ENCODE measurements at places on chromosomes 13 and 19.

DNA sequence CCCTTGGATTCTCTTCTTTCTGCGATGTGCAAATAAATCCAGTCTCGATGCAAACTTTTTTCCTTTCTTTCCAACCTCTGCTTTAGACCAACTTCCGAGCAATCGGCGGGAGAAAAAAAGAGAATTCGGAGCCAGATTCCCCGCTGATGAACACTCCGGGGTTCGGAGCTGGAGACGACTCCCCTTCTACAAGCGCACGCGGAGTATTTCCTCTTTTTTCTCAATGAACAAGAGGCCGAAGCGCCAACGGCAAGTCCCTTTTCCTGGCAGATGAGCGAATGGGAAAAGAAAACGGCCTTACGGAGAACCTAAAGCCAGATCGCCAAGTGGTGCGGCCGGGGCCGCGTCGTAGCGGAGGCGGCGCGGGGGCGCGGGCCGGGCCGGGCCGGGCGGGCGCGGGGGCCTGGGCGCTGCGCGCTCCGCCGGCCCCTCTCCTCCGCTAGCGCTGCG lies 250 bp downstream of the SPRY2 start:
- DNase-seq = no peak

GRCh38 chr19:33667141-33667650 lies 45.4 kb downstream of the CHST8 start:
- DNase-seq = no peak

DNA sequence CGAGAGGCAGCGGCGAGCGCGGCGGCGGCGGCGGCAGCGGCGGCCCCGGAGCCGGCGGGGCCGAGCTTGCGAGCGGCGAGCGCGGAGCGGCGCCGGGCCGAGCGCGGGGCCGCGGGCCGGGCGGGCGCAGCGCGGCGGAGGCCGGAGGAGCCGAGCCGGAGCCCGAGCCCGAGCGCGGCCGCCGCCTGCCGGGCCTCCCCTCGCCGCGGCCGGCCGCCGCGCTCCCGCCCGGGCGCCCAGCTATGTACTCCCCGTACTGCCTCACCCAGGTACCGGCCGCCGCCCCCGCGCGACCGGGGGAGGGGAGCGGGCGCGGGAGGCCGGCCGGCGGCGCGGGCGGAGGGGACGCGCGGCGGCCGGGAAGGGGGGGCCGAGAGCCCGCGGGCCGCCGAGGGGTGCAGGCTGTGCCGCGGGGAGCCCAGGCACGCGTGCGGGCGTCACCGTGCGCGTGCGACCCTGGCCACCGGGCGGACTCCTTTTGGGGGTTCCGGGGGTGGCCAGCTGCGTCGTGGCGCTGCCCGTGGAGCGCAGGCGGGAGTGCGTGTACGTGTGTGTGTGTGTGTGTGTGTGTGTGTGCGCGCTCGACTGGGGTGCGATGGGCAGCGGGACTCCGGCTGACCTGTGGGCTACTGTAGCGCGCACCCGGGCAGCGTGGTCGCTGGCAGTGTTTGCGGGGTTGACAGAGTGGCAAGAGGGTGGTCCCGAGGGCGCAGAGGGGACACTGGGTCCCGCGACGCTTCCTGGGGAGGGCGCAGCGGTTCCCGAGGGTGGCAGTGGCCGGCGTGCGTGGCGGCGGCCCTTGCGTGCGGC lies 526 bp downstream of the NFIX start:
- DNase-seq = no peak

DNA sequence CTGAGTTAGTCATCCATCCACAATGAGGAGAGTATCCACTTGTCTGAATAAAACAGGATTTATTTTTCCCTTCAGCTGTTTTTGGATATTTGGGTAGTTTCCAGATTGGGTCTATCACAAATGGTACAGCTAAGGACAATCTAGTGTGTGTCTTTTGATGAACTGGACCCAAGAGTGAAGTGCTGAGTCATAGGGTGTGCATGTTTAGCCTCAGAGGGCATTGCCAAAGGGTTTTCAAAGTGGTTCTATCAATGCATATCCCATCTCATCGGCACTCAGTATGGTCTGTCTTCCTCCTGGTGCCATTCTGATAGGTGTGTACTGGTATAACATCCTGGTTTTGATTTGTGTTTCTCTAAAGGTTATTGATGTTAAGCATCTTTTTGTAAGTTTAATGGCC lies 62.3 kb downstream of the GSX1 start:
- DNase-seq = no peak

GRCh38 chr19:58355215-58355796 lies 2.0 kb upstream of the A1BG start:
- no peak for DNase-seq

GRCh38 chr13:46197299-46198048 lies 14.3 kb upstream of the LRRC63 start:
- DNase-seq = no peak

DNA sequence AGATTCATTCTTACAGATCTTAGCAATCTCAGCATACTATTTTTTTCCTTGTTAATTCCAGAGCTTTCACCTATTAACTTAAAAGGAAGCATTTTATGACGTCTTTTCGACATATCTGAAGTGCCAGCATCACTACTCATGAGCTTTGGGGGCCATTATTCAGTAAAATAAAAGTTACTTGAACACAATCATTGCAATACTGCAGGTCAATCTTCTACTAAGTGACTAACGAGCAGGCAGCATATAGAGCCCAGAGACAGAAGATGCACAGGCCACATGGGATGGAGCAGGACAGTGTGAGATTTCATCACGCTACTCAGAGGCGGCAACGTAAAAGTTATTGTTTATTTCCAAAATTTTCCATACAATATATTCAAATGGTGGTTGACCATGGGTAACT lies 382.6 kb downstream of the PCDH9 start:
- no peak for DNase-seq

DNA sequence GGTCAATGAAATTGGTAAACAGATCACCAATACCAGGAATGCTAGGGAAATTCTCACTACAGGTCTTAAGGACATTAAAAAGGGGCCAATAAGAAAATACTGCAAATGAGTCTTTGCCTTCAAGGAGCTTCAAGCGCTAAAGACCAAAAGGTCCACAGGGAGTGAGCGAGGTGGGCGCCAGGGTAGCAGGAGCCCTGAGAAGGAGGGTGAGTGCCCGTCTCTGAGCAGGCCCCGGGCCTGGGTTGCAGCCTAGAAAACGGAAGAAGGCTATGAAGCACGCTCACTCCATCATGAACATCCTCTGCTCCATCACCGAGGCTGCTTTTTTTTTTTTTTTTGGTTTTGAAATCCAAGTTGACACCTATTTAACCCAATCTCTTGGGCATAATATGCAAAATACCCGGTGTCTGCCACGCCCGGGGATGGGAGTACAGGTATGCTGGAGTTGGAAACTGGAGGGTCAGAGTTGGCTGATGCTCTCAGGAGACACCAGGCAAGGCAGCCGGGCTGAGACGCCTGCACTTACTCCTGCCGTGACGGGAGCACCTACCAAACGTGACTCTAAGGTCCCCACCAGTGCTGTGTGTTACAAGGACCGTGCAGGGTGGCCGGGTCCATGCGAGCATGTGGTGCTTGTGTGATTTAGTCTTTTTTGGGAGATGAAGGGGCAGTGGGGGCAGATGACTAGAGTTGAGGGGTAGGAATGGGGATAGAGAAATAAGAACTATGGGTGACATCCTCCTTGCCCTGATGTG lies 66.9 kb downstream of the KLF2 start:
- no peak for DNase-seq

- DNase-seq = peak; percentile 54
Measured at GRCh38 chr19:19405971-19406877, 749 bp downstream of the GATAD2A start.

DNA sequence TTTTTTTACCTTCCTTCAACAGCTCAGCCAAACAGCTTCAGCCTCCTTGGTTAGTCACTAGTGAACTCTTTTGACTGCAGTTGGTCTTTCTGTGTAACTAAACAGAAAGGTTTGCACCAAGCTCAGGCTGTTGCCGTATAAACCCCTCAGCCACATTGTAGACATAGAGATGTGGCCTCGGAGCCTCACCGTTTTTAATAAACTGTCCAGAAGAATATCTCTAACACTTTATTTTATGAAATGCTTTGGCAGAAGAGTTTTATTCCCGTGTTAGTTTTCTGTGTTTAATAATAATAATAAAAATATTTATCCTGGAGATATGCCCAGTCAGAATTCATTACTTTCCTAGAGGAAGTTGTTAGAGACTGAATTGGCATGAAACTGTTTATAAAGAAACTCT lies 171.7 kb upstream of the MAB21L1 start:
- no peak for DNase-seq

DNA sequence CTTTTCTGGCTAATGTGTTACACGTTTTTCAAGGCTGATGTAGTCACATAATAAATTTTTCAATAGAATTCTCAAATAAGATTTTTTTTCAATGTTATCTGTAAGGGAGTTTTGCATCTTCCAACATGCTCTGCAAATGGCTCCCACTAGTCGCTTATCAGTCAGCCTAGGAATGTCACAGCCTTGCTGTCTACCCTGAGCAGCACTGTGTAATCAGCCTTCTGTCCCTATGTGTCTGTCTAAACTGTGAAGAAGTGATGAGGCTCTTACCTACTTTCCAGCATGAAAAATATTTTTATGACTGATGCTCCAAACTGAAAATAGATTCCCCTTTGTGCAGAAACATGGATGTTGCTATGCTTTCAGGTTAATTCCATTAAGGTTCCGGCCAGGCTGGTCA lies 75.1 kb upstream of the FAM216B start:
- no peak for DNase-seq

GRCh38 chr19:13613447-13613846 lies 107.2 kb upstream of the CACNA1A start:
- DNase-seq = no peak
